ENCODE measurements at places on chromosomes 1 and 21. TPM values are rescaled to one million over a fixed set of nuclear protein-coding genes. Genes with fewer than 3 reads are reported as not detected.

The VSIG8 gene
- not detected for polyA plus RNA-seq

The CLCNKB gene
- 4.7 TPM for polyA plus RNA-seq

The TMEM240 gene
- 8.1 TPM for polyA plus RNA-seq

The PGLYRP3 gene
- not detected for polyA plus RNA-seq
